ENCODE measurements at places on chromosomes 13 and 19.

- no peak for DNase-seq
These were observed 2.6 kb downstream of the ZNF71 start for GRCh38 chr19:56597696-56598095.

DNA sequence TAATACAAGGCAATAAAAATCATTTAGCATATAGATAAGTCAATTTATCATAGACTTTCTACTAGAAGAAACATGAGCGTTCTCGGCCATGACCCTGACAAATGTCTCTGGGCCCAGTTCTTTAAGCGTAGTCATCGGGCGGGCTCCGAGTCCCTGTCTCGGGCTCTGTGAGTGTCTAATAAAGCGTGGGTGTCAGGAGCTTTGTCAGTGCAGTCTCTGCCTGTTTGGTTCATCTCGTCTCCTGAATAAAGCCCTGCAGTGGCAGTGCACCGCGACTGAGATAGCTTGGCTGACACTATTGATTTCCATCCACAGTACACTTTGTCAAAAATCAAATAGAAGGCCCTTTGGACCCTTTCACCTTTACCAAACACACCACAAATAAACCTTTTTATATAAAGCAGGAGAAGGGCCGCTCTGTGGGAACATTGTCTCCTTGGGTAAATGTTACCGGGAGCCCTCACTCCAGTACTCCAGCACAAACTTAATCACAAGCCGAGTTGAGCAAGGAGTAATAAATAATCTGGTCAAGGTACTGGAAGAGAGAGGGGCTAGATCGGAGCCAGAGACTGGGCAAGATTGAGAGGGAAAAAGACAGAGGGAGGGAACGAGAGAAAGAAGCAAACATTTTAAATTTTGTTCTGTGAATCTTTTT, 368.2 kb upstream of the TSHZ3 start:
- DNase-seq: no peak

- no peak for DNase-seq
These were observed 108.5 kb downstream of the PAN3 start for GRCh38 chr13:28246891-28247290.

GRCh38 chr19:46860846-46861690, at the start of gene ARHGAP35:
TSS of gene ARHGAP35 (plus strand) at chr19:46860997. CDS start at chr19:46918676, 57,679 bp downstream.
- no peak for DNase-seq

DNA sequence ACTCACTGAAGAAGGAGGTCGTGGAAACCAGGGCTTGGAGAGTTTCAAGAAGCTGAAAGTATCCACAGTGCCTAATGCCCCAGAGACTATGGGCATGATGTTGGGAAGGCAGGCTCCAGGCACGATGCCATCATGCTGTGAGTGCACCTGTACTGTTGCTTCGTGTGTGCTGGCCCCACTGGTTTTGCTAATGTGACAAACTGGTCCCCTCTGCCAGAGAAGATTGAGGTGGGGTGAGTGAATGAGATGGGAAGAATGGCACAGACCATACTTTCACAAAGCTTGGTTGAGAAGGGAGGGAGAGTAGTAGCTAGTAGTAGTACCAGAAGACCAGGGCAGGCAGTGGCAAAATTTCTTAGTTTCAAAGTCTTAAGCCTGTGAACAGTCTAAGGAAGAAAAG, 19.0 kb upstream of the POP4 start:
- DNase-seq: no peak

GRCh38 chr19:4414800-4415321, 12.4 kb downstream of the CHAF1A start:
- peak; percentile 47 for DNase-seq

DNA sequence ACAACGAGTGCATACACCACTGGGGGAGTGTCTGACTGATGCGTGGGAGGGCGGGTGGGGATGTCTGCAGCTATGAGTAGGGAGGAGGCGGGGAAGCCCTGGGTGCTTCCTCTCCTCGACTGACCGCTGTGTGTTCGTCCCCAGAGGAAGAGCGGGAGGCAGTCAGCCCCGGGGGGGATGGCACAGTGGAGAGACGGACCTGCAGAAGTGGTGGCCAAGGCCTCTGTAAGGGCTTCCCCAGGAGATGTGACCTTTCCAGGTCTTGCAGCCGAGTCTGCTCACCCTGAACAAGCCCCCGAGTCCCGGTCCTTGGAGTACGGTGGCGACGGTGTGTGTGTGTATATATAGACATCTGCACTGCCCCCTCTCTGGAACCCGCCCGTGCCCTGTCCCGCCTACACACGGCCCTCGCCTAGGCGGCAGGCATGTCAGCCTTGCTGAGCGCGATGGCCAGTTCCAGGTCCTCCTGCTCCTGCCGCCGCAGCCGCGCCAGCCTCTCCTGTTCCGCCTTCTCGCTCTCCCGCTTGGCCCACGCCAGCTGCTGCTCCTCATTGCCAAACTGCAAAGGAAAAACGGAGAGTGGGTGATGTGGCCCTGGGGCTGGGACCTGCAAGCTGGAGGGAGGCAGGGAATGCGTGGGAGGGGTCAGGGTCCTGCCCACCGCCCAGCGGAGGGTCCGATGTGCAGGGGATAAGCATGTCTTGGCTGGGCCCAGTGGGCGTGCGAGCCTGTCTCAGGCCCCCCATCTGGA, 30.8 kb downstream of the KLF2 start:
- DNase-seq: peak; percentile 62

DNA sequence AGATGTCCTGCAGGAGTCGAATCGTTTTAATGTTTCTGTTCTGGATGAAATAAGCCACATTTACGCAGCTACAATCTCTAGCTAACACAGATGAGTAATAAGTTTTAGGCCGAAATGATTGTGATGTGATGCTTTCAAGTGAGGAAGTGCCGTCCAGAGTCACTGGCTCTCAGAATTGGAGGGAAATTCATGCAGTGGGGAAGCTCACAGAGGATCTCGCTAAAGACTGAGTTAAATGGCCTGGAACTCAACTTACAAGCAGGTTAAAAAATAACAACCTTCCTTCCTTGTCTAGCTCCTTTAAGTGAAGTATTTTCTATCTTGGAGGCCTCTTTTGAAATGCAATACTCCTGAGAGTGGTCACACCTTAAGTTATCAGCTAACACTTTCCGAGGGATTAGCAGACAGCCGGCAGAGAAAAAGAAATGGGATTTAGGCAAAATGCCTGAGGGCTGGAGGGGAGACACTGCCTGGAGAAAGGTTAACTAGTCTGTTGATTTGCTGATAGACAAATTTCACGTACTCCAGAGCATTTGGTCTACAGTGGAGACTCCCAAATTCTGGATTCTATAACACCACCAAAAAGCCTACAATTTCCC, 74.2 kb downstream of the IRS2 start:
- DNase-seq: no peak

GRCh38 chr19:28929006-28929405, 283.9 kb downstream of the UQCRFS1 start:
- no peak for DNase-seq

DNA sequence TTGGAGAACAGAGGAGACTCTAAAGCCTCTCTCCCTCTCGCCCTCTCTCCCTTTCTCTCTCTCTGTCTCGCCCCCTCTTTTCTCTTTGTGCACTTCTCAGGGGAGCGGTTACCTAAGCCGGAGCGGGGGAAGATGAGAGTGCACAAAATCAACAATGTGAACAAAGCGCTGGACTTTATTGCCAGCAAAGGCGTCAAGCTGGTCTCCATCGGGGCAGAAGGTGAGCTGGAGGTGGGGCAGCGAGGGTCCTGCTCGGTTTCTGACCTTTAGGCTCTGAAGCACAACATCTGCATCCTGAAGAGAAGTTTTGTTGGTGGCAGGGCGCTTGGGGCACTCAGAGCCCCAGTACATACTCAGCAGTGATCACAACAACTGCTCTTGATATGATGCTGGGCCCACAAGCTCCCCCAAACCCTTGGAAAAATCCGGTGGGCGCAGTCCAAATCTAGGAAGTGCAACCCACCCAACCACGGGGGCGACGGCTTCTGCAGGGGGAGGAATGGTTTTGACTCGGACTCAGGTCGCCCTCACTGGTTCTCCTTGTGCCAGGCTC, 43.3 kb downstream of the CAPN12 start:
- DNase-seq: no peak

DNA sequence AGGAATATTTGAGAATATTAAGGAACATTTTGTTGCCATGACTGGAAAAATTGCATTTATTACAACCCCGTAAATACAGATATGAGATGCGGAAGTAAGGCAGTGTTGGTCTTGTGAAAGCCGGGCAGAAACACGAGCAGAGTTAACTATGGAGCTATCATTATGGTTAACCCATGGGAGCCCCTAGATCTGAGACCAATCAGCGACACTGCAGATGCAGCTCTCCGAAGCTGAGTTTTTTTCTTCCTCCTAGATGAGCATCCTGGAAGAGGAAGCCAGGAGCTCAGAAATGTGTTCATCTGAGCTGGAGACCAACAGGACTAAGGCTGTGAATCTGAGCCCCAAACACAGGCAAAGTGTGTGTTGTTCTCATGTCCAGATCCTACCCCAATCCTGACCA, 123.0 kb upstream of the KL start:
- DNase-seq: no peak

DNA sequence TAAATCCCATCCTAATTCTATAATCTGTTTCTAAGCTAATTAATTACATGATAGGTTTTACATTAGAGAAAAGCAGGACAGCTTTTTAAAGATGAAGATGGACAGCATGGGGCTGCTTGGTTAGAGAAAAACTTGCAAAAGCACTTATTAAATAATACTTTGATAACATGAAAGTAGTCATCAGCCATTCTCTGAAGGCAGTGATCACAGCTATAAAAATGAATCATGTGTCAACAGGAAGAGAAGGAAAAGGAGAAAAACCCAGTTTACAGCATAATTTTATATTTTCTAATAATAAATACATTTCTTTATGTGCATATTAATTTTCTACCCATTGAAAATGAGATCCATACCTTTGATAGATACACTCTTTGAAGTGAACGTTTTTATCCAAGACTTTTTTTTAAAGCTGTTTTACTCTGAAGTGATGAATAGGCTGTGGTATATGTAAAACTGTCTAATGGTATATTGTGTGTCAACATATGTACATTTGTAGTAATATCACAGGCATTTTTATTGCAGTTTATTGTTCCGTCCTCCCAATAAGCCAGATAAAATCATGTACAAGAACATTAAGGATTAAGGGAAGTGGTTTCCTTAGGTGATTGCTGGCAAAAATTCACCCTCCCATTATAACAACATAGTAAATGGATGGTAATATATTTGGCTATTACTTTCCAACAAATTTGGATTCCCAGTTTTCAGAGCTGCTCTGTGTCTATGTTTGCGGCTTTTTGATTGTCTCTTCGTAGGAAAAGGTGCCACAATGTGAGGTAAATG, 1.3 kb upstream of the KLF5 start:
- no peak for DNase-seq

- DNase-seq: no peak
These were observed 22.1 kb downstream of the ARID3A start for GRCh38 chr19:947707-948539.

DNA sequence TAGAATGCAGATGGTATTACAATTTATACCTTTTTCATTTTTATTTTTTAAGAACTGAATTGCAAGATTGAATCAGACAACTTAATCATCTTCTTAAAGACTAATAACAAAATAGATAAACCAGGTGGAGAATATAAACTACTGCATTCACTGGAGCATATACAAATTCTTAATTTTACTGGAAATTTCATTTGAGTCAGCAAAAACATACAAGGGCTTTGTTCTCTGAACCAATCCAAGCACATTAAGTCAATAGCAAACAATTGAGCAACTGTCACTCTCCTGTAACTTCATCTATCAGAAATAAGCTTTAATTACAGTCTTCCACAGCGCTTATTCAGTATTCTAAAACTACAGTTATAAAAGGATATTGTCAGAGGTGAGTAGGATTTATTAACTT, 167.4 kb upstream of the OBI1 start:
- no peak for DNase-seq

- DNase-seq: no peak
These were observed 945 bp upstream of the CPAMD8 start for GRCh38 chr19:17027535-17027975.

- no peak for DNase-seq
These were observed 4.3 kb upstream of the IFNL2 start for GRCh38 chr19:39263912-39264305.

- DNase-seq: no peak
These were observed 21.9 kb upstream of the CCDC124 start for GRCh38 chr19:17910791-17911360.

DNA sequence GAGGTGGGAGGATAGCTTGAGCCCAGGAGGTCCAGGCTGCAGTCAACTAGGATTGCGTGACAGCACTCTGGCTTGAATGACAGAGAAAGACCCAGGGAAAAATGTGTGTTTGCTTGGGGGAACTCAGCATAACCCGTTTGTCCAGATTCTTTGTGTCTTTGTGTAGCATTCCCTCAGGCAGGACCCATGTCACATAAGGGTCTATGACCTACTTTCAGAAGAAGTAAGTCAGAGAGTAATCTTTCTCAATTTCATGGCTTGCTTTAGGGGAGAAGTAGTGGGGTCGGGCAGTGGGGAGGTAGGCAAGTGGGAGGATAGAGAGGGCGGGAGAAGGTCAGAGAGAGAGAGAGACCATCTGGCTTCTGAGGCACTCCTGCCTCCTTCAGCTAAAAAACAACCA, 11.9 kb upstream of the PSPC1 start:
- DNase-seq: no peak

- DNase-seq: no peak
These were observed 116.1 kb downstream of the LRCH1 start for GRCh38 chr13:46668931-46669525.

- DNase-seq: peak; percentile 14
These were observed 5.2 kb upstream of the CEBPG start for GRCh38 chr19:33368074-33368864.

DNA sequence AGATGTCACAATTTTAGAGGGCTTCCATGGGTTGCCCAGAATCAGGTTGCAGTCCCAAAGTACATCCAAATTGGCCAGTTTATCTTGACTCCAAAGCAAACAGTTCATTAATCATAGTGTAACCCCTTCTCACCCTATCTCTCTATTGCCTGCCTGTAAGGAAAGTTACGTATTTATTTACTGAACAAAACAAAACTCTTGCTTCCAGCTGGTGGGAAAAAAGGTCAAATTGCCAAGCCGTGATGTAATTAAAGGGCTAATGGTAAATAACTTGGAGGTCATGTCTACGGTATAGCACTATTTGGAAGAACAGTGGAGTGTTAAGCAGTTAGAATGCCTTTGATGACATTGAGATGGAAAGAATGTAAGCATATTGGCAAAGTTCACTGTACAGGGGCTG, 214.0 kb downstream of the DLEU7 start:
- no peak for DNase-seq

DNA sequence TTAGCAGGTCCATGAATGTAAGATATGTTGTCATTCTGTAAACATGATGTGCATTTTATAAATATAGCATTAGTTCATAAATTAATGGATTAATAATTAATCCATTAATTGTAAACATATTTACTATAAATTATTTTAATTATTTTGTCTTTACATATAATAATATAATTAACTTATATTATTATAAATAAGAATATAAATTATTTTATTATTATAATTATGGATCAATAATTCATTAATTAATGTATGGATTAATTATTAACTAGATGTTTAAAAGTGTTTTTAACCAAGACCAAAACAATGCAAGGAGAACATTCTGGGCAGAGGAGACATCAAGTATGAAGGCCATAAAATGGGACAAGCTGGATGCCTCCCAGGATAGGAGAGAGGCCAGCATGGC, 72.0 kb downstream of the RUBCNL start:
- DNase-seq: no peak

- no peak for DNase-seq
These were observed 39.3 kb upstream of the GAS6 start for GRCh38 chr13:113902986-113903775.

- DNase-seq: no peak
These were observed 35.4 kb downstream of the COLGALT1 start for GRCh38 chr19:17590866-17591265.

All from fibroblast of pulmonary artery (primary cell).